ENCODE measurements at places on chromosomes 1 and 21.

- peak; percentile 15 for DNase-seq
Observed at GRCh38 chr1:173475564-173476196, 1.5 kb upstream of the PRDX6 start.

DNA sequence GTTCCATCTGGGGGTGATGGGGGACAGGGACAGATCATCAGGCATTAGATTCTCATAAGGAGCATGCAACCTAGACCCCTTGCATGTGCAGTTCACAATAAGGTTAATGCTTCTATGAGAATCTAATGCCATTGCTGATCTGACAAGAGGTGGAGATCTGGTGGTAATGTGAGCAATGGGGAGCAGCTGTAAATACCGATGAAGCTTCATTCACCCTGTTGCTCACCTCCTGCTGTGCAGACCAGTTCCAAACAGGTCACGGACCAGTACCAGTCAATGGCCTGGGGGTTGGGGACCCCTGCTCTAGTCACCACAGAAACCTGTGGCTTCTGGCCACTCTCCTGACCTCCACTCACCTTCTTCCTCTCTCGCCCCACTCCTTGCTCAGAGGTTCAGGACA lies 229.9 kb downstream of the PTPRU start:
- no peak for DNase-seq

GRCh38 chr1:178849918-178850317 lies 21.0 kb downstream of the ANGPTL1 start:
- no peak for DNase-seq

DNA sequence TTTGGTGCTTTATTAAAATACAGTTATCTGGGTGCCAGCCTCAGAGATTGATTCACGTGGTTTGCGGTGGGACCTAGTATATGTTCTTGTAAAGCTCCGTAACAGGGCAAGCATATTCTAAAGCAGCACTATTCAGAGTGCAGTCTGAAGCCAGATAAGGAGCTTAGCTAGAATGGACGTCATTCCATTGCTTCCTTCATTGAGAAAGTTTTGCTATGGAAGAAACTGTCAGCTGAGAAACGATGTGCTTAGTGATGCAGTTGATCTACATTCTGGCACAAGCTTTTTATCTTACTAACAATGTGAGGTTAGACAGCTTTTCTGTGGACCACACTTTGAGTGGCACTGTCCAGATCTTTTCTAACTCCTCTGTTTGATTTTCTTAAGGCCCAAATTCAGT lies 26.2 kb downstream of the SLC44A3 start:
- DNase-seq, result peak; percentile 11

- no peak for DNase-seq
Observed at GRCh38 chr1:193538003-193538354, 351.6 kb upstream of the B3GALT2 start.

DNA sequence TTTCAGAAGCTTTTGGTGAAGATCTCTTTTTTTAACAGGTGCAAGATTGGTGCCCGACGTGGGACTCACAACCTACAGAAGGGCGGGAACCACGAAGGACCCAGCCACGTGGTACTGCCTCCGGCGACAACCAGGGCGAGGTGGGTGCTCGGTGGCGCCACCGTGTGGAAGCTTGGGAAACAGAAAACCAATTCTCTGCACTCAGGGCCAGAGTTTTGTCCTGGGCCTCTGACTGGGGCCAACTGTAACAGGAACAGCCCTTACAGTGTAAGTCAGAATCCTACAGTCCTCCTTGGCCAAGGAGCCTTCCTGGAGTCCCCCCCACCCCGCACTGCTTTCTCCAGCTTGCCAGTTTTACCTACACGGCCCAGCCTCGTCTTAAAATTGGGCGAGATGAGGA lies 11.6 kb upstream of the S100A7A start:
- DNase-seq, result no peak

- no peak for DNase-seq
Observed at GRCh38 chr1:61572046-61572445, 152.9 kb downstream of the TM2D1 start.

- DNase-seq, result peak; percentile 93
Observed at GRCh38 chr21:27954543-27955165, 987.8 kb upstream of the ADAMTS5 start.

DNA sequence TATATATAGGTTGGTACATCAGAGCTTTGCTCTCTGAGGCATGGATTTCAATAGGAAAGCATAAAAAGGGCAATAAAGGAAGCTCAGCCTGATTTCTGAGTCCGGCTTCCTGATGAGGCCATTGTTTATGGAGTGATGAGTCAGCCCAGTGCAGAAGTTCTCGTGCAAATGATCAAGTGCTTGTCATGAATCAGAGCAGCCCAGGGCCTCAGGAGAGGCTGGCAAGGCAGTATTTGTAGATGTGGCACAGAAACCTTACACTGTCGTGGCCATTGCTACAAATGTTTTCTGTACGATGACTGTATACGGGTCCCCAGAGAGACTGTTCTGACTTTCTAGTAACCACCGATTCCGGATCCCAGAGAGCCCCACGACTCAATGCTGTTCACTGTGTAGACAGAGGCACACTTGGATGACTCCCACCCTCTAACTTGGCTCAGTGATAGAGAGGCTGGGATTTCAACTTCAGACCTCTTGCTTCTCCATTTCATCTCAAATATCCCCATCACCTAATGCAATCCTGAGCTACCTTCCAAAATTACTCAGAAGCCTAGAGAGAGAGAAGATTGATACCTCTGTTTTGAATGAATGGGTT lies 26.8 kb downstream of the UMODL1 start:
- no peak for DNase-seq
